Stimulated activated CD8-positive, alpha-beta memory T cell treated with anti-CD3 and anti-CD28 coated beads, Interleukin-12 subunit alpha, Interleukin-12 subunit beta, amount 100 ng/mL, for 4 hours (primary cell): ENCODE measurements at places on chromosomes 3 and 15.

DNA sequence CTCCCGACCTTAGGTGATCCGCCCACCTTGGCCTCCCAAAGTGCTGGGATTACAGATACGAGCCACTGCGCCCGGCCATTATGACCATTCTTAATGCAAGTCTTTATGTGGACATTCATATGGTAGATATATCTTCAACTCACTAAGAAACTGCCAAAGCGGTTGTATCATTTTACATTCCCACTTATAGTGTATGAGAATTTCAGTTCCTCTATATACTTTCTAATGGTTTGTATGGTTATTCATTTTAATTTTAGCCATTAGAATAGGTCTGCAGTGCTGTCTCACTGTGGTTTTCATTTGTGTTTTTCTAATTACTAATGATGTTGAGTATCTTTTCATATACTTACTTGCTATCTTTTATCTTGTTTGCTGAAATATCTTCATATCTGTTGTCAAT, 32.5 kb downstream of the TCF12 start:
- DNase-seq = no peak

GRCh38 chr3:170907637-170908234, 701 bp downstream of the EIF5A2 start:
- DNase-seq = no peak

DNA sequence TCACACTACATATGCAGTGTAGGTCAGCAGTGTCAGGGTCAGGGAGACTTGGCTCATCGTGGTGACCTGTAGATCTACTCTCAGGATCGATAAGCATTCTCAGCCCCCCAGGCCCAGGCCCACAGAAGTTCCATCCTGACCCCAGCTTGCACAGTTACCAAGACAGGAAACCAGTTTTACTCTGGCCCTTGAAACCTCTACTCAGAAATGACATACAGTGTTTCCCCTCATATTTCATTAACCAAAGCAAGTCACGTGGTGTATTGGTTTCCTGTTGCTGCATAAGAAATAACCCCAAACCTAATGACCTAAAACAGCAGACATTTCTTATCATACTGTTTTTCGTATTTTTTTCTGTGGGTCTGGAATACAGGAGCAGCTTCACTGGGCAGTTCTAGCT, 242.2 kb downstream of the SLCO3A1 start:
- DNase-seq = no peak

DNA sequence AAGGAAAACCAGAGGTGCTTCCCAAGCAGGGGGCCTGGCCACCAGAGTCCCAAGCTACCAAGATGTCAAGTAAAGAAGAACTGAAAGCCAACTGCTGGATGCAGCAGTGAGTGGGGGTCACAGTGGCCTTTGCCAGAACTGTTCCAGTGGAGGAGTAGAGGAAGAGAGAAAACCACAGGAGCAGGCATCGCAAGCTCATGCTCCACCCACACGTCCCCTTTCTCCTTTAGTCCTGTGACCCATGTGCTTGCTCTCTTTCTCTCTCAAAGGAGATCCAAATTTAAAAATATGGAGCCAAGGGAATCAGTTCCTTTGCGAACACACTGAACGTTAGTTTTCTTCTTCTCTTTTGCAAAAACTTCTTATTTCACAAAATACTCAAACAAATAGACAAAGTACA, 12.4 kb upstream of the ABHD2 start:
- no peak for DNase-seq

- DNase-seq = no peak
Observed at GRCh38 chr3:149527531-149528339, 53.2 kb downstream of the TM4SF4 start.
